Adrenal gland (tissue), 19 donors: ENCODE measurements at places on chromosomes 16 and 17. TPM values are rescaled to one million over a fixed set of nuclear protein-coding genes. Genes with fewer than 3 reads are reported as not detected.

DNA sequence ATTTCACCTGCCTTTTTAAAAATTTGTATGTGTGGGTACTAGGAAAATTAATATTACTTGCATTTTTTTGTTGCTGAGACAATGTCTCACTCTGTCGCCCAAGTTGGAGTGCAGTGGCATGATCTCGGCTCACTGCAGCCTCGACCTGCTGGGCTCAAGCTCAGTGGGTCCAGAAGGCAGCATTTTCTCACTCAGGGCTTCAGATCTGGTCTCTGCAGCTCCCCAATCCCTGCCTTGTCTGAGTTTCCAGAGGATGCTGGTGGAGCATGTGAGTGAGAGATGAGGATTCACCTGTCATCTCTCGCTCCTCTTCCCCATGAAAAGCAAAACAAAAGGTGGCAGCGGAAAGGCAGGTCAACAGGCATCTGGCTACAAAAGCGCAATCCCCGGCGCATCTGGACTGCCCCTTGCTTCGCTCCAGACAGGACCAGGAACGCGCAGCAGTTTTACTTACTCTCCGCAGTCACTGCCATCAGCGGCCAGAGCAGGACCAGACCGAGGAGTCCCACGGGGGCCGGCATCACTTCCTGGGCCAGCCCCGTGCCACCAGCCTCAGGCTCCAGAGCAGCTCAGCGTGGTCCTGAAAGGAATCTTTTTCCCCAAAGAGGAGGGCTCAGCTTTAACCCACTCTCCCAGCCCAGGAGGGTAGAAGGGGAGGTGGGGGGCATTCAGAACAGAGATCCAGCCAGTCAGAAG lies 59.9 kb downstream of the LITAF start:
- DNase-seq = no peak

GRCh38 chr17:19672009-19672750 lies 23.6 kb downstream of the ALDH3A2 start:
- peak; percentile 95 for DNase-seq

GRCh38 chr16:56013962-56014552 lies 138.9 kb upstream of the CES5A start:
- peak; percentile 44 for DNase-seq

The HBA1 gene
- total RNA-seq = not detected

The HBZ gene
- total RNA-seq = not detected

The TOP2A gene
- total RNA-seq = 4.0 TPM
